A172 (cell line): ENCODE measurements at places on chromosomes 1 and 21. TPM values are rescaled to one million over a fixed set of nuclear protein-coding genes. Genes with fewer than 3 reads are reported as not detected.

ZMPSTE24 gene
- total RNA-seq, result 86.7 and 131 TPM in 2 replicates

RNU1-2 gene
- under 0.01 and 255 TPM in 2 replicates for total RNA-seq

GJA9 gene
- total RNA-seq, result not detected in 2 replicates

PCP4 gene
- total RNA-seq, result 0.67 TPM in 1 of 2 replicates, not detected in the other

GRCh38 chr21:26374817-26375216, 198.3 kb downstream of the CYYR1 start:
- DNase-seq, result no peak
